ENCODE measurements at places on chromosomes 2 and 18. TPM values are rescaled to one million over a fixed set of nuclear protein-coding genes. Genes with fewer than 3 reads are reported as not detected.

Gene UBXN2A
- 24.7 TPM for total RNA-seq

DNA sequence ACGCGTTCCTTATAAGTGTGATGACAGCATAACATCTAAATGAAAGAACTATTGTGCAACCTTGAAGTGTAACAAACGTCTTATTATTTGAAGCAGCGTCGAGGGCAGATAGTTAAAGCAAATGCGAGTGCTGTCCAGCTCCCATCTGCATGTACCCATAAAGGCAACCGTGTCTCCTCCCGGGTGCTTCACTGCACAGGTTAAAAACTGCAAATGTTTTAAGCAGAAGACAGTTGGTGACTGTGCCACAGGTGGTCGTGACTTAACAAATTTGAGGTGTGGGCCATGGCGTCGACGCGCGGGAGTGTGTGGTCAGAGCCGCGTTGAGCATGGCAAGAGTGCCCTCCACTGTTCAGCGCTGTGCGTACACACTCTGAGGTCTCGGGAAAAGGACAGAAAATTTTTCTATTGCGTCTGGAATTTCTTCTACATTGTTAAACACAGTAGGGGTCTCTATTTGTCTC, 6.4 kb downstream of the SALL3 start:
- no peak for ATAC-seq

GRCh38 chr2:221410487-221410886, 161.6 kb downstream of the EPHA4 start:
- ATAC-seq = no peak

DNA sequence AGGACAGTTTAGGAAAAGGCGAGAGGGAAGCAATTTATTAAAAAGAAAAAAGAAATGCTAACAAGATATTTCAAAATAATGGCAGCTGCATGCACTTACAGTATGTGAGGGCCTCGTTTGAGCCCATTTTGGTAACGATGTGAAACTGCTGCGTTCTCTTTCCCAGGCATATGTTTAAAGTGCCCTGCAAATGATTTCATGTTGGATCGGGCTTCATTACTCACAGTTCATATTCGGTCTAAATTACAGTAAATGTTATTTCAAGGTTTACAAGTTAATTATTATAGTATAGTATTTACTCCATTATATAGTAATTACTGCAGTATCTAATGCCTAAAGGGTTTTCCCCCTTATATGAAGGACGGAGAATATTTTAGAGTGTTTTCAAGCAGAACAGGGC, 679.1 kb downstream of the BCL11A start:
- ATAC-seq = no peak

Gene TGIF1
- total RNA-seq = 95.8 TPM

DNA sequence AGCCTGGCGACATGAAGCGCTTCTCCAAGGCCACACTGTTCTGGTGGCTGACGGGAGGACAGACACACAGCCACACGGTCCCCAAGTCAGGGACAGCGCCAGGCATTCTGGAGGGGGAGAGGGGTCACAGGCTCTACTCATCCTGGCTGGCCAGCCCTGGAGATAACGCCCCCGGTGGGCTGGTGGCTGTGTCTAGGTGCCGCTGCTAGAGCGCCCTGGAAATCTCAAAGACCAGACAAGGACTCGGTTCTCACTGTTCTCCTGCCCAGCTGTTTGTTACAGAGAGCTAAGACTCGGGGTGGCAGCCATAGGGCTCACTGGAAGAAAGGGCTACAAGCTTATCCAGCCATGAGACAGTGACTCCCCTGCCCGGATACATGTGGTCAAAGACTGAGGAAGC, 72.0 kb downstream of the KCNF1 start:
- no peak for ATAC-seq

DNA sequence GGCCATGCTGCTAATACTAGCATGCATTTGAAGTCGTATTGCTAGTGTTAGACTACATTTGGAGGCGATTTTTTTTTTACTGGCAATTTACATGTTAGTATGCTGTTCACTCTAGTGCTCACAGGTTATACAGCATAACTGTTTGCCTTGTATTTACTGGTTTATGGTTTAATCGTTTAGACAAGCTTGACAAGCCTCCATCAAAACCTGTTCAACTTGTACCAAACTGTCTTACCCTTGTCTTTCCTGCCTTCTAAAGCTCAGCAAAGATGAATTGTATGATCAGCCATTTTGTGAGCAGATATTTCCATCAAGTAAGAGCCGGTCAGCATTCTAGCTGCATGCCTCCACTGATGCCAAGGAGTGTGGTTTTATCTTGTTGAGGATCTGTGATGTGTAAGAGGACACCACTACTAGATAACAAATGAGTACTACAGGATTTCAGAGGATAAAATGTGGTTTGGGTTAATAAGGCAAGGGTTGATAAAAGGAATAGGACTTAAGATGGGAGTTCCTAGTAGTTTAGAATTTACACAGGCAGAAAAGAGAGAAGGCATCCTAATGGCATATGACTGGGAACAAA, 68.4 kb upstream of the ITM2C start:
- ATAC-seq = no peak

- no peak for ATAC-seq
Measured at GRCh38 chr2:189175869-189176433, 3.6 kb downstream of the COL5A2 start.

Gene SLC9A2
- total RNA-seq = not detected

DNA sequence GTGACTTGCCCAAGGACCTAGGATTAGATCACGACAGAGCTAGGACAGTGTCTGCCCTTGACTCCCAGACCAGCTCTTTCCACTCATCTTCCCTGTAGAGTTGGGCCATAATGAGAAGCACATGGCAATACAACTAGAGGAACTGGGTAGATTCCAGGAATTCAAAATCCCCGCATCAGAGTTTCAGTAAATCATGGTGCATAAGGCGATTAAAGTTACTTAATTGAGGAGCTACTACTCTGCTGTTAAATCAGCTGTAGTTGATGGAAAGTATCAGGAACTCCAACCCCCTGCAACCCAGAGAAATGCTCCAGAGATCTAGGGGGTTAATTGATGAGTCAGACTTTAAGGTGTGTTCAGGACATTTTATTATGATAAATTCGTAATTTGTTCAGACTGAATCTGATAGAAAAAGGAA, 5.7 kb downstream of the ANTXR1 start:
- ATAC-seq = no peak

Gene LYG2
- total RNA-seq = not detected

DNA sequence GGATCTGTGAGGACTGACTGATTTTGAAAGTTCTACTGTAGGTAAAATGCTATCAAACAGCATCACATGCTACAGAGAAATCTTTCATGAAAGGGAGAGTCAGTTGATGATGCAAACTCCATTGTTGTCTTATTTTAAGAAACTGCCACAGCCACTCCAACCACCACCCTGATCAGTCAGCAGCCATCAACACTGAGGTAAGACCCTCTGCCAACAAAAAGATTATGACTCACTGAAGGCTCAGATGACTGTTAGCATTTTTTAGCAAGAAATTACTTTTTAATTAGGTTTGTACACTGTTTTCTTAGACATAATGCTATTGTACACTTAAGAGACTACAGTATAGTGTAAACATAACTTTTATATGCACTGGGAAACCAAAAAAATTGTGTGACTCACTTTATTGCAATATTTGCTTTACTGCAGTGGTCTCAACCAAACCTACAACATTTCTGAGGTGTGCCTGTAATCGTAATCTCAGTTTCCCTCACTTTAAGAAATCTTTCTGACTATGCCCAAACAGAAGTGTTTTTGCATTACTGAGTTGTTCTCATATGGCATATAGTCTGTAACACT, 42.8 kb downstream of the METTL8 start:
- no peak for ATAC-seq

GRCh38 chr2:104952976-104953375, 84.9 kb upstream of the MRPS9 start:
- ATAC-seq = no peak

DNA sequence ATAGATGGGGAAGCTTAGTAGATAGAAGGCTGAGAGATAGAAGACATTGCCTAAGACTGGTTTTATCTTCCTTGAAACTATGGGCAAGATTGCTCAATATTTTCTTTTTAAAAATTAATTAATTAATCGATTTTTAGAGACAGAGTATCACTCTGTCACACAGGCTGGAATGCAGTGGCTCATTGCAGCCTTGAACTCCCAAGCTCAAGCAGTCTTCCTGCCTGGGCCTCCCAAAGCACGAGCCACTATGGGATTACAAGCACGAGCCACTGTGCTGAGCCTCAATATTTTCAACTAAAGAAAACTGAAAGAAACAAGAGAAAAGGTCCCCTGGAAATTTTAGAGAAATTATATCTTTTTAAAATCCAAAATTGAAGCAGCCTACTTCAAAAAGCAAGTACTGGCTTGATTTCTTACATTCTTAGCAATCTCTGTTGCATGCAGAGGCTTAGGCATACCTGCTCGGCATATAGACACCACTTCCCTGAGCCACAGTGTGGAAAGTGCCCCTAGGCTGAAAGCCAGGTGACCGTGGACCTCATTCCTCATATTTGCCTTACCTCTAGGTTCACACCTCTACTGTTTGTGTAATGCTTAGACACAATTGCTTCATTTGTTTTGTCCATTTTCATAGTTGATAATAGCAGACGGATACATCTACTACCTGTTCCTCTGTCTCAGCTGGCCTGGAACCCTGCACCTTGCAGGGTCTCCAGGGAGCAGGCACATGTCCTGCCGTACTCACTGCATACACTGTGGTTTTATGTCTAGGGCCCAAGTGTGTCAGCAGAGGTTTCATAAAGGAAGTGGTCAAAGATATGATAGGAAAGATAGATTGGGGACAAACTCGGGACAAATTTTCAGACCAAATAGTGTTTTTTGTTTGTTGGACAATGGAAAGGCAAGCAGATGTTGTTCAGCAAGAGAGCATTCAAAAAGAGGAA, 166.5 kb upstream of the ALPP start:
- ATAC-seq = no peak

DNA sequence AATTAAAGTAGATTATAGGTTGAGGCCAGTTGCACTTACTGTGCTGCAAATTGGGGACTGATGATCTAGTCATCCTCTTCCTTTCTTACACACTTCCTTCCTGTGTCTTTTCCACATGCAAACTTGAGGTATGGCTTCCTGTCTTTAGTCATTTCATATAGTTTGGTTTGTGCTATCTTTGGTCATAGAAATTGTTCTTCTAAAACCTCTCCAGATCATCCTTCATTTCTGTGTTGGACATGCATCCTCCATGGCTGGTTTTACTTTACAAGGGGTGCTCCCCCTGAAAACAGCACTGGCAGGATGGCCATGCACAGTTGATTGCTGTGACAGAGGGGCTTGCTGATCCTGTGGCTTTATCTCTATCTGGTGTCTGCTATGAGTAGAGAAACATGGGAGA, 36.5 kb downstream of the MGAT5 start:
- no peak for ATAC-seq

Gene SCN3A
- total RNA-seq = 1.1 TPM

Gene IL18RAP
- 0.47 TPM for total RNA-seq

DNA sequence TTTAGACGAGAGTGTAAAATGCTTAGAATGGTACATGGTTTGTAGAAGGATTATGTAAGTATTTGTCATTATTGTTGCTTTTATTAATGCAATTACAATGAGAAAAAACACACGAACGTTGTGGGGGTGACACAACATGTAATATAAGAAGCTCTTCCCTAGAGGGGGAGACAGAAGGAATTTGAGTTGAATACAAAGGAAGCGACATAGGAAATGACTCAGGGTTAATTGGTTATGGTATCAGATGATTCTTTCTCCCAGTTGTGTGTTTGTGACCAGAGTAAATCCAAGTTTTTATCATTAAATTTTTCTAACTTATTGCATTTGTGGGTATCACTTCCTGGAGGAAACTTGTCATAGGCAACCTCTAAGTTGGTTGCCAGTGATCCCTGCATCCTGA, 625.6 kb upstream of the CDH2 start:
- ATAC-seq = no peak

Gene LAMA1
- 1.0 TPM for total RNA-seq

Gene PRADC1
- 37.5 TPM for total RNA-seq

DNA sequence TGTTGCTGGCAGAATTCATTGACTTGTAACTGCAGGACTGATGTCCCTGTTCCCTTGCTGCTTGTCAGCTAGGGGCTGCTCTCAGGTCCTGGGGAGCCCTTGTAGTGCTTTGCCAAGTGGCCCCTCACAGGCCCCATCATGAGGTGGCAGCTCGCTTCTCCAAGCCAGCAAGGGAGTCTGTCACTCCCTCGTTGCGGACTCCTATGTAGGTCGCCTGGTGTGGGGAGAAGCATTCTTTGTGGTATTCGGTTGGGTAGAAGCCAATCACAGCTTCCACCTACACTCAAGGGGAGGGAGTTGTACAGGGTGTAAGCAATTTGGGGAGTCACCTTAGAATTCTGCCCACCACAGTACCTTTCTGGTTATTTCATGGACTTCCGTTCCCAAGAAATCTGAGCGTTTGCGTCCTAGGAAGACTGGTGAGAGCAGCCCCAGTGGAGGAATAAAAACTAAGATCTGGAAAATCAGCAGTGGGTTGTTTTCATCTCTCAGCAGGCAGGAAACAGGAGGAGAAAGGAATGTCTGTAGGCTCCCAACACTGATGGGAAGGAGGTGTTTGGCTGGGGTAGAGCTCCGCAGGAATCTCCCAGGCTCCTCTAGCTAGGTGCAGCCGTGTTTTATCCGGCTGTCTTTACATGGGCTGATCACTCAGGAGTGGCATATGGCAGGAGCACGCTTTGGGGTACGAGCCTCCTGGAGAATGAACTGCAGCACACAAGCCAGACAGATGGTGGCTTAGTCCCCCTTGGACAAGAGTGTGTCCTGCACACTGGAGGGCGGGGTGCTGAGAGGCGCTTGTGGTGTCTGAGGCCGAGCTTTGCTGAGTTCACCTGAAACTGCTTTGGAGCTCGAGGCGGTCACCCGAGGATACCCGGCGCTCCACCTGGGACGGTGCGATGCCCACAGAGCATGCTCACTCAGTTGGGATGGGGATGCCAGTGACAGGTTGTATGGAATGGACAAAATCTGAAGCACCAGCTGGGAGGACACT, 58.3 kb downstream of the LDLRAD4 start:
- peak; percentile 51 for ATAC-seq

DNA sequence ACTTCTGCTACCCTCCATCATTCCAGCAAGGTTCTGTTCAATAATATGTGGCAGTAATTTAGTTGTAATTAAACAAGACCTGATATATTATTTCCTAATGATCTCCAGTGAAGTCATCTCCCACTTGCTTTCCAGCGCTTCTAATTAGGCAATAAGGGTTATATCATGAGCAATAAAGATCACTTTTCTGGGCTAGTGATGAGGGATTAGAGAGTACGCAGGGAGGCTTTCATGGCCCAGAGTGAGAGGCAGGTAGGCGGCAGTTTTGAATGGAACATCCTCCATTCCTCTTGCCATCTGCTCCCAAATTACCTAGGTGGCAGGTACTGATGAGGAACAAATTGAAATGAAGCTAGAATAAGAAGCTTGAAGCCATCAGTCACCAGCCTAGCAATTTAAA, 358.1 kb upstream of the SYT4 start:
- no peak for ATAC-seq

- no peak for ATAC-seq
Measured at GRCh38 chr2:230268606-230269243, 43.2 kb downstream of the SP140 start.

Gene COL4A3
- 5.3 TPM for total RNA-seq

DNA sequence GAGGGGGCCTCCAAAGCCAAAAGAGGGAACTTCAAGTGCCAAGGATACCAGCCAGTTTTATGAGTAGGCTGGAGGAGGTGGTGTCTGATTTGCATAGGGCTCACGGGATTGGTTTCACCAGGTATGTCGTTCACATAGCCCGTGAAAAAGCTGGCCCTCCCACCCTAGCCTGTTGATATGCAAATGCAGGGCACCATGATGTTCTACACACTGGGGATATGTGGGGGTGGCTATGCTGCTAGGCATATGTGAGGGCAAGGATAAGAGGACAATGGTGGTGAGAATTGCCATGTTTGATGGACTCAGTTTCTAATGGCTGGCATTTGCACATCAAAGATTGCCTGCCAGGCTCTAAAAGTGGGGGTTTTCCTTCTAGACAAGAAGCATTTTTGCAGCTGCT, 378.6 kb downstream of the DPP10 start:
- ATAC-seq = no peak

All from gastroesophageal sphincter (tissue), 4 donors.